ENCODE measurements at places on chromosomes 16 and 17.

DNA sequence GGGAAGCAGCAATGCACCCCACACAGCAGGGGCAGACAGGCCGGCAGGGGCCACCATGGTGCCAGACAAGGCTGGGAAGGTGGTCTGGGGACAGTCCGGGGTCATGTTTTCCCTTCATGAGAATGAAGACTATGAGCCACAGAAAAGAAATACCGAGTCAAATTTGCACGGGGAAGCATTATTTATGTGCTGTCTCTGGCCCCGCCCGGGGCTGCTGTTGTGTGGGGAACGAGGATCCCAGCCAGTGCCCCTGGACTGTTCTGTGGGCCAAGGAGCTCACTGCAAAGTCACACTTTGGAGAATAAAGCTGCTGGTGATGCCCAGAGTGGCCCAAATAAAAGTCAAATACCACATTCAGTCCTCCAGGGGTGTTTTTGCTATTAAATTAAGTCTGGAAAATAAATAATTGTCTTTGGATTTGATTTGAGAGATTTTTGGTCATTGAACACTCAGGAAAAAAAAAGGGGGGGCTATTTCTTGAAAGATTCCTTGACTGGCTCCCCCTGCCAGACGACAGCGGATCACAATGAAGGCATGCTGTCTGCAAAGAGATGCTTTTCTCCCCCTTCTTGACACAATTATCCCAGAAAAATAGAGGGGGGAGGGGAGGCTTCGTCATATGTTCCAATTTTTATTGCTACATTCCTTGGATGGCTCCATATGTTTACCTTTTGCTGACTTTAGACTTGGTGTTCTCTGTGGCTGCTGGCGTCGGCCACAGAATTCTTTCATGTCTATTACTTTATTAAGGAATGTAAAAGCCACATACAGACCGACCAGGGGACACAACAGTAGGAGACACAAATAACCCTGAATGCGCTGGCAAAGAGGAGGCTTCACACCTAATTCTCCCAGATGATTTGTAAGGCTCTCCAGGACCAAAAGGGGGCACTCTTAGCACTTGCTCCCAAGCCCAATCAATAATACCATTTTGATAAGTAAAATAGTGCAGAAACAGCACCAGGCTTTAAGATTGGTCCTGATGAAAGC, 27.1 kb upstream of the ANKFN1 start:
- no peak for DNase-seq

GRCh38 chr16:68371706-68372380, 61.0 kb downstream of the PRMT7 start:
- DNase-seq, result no peak

- DNase-seq, result no peak
Measured at GRCh38 chr16:88055356-88055755, 104.1 kb downstream of the BANP start.

DNA sequence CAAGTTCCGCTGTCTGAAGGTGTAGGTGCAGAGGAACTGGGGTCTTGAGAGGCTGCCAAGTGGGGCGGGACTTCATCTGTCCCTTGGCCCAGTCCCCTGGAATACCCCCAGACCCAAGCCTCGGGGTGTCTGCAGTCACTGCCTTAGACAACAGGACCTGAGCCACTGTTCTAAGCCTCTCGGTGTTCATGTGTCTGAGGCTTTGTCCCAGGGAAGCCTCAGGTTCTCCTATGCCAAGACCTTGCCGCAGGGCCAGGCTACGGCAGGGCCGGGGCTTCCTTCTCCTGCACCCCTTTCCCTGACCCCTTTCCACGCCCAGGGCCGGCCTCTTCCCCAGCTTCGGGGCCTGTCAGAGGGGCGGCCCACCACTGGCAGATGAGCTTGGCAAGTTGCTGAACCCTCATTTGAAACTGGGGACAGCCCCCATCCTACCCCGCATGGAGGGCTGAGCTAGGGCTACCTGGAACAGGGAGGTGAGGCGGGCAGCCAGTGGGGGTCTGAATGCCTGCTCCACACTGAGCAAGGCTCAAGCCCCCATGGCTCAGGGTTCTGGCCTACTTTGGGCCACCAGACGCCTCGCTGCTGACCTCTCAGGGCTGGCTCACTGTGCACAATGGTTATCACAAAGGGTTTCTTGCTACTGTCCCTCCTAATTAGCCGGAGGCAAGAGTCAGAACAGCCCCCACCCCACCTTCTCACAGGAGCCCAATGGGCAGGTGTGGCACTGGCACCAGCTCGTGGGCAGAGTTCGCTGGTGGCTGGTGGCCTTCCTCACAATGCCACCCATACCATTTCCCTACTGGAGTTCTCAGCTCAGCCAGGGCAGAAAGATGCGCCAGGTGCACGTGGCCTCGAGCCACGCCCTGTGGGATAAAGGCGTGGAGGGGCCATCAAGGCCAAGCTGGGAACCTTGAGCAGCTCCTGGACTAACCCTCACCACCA, 7.1 kb downstream of the LITAFD start:
- DNase-seq, result no peak

DNA sequence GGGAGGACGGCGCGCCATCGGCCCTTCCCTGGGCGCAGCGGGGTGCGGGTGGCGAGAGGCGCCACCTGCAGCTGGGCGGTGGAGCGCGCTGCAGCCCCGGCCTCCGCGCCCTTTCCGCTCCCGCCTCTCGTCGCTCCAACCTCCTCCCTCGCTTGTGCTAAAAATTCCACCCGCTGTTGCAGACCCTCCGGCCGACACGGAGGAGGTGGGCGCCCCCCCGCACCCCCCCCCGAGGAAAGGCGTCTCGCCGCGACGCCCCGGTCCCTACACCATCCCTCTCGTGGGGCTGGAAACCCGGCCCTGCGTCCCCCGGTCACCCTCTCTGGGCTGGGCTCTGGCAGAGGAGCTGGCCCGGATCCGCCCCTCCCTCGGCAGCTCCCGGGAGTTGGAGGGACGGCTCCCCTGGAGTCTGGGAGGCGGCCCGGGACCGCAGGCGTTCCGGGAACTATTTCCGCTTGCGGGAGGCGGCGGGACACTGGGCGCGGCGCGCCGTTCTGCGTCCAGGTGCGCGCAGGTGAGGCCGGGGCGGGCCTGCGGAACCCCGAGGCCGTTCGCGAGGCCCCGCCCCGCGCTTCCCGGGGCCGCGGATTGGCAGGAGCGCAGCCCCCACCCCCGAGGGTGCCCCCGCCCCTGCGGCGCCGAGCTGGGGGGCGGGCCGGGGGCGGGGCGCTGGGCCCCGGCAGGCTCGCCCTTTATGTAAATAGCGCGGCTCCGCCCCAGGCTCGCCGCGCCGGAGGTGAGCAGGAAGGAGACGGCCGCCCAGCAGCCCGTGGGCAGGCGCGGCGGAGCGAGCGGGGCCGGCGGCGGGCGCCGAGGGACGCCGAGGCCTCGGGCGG, at the start of gene LLGL2:
LLGL2 (plus strand) TSS at position 728 of the 836 bp plus-strand sequence. CDS start 17,730 bp downstream, outside the sequence.
- DNase-seq, result peak; percentile 78

DNA sequence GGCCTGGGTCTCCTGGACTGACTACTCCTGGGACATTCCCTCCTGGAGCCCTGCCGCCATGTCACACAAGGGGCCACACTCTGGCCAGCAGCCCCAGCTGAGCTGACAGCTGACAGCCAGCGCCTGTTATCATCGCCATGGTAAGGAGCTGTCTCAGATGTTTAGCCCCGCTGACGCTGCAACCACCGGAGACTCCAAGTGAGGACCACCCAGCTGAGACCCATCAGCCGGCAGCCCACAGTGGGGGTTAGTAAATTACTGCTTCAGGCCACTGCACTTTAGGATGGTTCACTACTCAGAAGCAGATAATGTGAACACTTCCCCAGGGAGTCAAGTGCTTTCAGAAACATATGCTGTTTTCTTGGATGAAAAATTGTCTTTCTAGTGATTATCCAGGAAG, 14.6 kb upstream of the SPHK1 start:
- no peak for DNase-seq
